ENCODE measurements at places on chromosomes 1 and 21.
A peak's percentile ranks its signal among the peaks of the same experiment; 100 is the strongest.

- no peak for DNase-seq
Observed at GRCh38 chr1:56291374-56291919, 287.9 kb downstream of the PLPP3 start.

DNA sequence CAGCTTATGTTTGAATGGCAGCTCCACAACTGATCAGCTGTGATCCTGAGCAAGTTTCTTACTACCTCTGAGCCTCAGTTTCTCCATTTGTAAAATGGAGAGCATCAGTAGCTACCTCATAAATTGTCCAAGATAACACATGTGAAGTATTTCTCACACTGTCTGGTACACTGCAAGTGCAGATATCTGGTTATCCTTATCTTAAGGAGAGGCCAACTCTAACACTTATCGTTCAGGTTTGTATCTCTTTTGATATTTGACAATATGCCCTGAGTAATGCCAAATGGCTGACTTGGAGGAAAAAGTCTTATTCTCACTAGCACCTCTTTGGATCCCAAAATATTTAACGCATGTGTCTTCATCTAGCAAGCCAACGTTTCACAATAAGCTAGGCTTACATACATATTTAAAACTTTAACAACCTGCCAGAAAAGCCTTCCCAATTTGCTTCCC is 2.7 kb downstream of the CSRP1 start:
- DNase-seq: peak; percentile 60

DNA sequence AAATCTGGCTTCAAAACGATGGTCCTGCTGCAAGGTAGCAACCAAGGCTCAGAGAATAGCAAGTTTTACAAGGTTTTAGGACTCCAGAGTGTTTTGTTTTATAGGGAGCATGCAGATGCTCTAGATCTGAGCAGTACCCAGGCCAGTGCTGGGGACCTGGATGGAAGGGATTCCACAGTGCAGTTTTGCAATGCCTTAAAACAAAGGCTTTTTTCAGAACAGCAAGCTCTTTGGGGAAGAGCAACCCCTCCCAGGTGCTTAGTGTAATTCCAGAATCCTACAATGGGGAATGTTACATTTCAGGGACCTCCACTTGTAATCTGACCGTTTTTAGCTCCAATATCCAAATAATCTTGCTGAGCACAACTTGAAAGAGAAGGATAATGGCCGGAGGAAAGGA is 6.7 kb downstream of the ROR1 start:
- no peak for DNase-seq

DNA sequence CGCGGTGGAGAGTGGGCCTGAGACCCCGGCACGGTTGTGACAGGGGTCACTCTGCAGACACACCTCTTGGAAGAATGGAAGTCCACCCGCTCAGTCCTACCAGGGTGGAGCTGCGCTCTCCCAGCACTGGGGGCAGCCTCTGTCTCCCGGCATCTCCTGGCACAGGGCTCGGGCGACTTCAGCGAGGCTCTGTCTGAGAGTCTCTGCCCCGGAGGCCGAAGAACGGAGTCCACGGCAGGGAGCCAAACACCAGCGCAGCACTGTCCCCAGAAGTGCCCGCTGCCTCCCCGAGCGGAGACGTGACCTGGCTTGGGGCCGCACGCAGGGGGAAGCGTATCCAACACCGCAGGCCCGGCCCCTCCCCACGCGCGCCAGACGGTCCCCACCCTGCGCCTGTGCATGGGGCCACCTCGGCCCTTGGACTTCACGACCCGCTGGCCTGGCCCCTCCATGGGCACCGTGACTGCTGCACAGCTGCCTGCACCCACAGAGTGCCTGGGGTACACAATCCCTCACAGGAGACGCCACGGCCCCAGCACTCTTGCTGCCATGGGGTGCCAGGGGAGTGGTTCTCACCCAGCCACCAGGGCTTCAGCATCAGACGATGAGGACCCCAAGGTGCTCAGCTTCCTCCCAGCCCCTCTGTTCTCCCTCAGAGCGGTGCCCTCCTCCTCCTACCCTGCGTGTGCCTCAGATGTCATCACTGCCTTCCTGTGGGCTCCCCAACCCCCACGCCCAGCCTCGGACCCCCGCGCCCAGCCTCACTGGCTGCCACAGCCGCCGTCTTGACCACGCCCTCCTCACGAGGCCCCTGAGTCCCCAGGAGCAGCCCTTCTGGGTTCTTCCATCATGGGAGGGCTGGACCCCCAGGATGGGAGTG is 14.9 kb upstream of the RNF223 start:
- DNase-seq: no peak

DNA sequence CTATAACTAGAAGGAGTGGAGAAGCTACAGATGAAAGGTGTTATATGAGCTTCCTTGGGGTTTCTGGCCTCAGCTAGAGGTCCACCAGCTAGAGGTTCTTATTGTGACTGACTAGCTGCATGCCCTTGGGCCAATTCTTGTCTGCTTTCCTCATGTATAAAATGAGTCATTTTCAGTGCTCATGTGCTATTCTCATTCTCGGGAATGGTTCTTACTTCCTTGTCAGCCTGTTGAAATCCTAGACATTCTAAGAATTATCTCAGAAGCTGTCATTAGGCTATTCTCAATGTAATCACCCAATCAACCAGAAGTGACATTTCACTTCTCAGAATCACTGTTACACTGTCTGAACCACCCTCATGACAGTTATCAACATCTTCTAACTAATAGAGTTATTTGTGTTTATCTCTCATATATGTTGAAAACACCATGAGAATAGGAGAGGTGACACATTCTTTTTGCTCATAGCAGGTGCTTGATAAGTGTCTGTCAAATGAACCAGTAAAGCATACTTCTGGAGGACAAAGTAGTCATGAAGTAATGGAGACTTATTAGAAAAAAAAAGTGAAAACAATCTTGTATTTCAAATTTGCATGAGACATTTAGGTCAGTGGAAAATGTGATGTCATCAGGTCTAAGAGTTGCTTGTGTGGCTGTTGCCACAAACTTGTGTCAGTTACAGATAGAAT is 122.8 kb upstream of the IVNS1ABP start:
- peak; percentile 74 for DNase-seq

Measured in IMR-90 (cell line).